Inflammatory macrophage treated with lipopolysaccharide for 4 hours (primary cell): ENCODE measurements at places on chromosomes 3 and 15.
A peak's percentile ranks its signal among the peaks of the same experiment; 100 is the strongest.

DNA sequence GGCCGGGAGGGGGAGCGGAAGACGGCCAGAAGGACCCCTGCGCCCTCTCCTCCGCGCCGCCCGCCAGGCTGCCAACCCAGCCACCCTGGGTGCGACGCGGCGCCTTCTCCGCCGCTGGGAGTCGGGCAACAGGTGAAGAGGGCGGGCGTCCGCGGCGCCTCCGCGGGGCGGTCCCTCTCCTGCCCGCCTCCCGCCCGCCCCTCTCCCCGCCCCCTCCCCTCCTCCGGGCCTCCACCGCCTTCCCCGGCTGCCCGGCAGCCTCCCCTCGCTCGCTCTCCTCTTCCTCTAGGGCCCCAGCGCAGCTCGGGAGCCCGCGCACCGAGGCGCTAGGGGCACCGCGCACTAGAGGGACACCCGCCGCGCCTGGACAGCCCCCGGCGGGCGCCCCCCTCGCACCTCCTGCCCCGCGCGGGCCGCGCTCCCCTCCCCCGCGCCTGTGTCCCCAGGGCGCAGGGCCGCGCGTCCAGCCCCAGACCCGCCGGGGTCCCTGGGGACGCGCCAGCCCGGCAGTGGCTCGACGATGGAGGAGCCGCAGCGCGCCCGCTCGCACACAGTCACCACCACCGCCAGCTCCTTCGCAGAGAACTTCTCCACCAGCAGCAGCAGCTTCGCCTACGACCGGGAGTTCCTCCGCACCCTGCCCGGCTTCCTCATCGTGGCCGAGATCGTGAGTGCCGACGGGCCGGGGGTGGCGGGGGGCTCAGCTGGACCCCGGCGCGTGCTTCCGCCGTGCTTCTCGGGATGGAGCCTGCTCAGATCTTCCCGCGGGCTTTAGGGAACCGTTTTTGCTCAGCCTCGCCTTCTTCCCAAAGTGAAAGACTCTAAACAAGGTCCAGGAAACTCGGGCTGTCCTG is at the start of gene CMTM8:
CMTM8 (plus strand) TSS at position 228 of the 854 bp plus-strand sequence; CDS start at position 521, 293 bp downstream.
- DNase-seq = peak; percentile 56

GRCh38 chr15:40510201-40510600 is 39.4 kb downstream of the CHST14 start:
- no peak for DNase-seq

DNA sequence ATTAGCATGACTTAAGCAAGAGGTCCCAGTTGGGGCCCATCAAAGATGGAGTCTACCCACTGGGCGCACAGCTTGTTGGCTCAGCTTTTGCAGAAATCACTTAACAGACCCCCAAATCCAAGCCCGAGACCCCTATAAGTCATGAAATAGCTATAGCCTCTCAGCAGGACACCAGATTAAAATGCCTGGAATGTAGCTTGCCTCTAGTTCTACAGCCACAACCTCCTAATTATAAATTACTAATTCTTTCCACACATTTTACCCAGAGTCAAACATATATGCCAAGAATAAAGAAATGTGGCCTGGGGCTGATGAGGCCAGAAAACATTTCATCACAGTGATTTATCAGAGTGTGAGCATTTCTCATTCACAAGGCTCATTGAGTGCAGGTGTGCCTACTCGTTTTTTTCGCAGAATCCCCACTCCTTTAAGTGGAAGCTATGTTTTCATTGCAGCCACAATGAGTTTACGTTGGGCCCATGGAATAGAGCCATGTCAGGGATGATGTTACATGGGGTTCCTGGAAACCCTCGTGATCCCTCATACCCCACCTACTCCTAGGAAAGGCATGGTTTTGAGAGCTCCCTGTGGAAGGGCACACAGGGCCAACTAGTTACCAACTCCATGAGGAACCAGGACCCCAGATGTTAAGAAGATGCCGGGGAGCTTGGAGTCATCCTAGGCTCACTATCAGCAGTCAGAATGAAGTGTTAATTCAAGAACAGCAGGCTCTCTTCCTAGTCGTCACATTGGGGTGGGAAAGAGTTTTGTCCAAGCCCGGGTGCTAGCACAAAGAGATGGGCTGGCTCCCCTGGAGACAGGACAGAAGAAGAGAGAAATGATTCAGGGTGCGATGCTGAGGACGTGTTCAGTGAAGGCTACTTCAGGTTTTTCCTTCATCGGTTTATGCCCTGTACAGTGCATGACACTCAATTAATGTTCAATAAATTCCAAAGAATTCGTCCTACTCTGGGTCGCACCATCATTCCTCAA is 90.2 kb upstream of the ABHD17C start:
- no peak for DNase-seq

DNA sequence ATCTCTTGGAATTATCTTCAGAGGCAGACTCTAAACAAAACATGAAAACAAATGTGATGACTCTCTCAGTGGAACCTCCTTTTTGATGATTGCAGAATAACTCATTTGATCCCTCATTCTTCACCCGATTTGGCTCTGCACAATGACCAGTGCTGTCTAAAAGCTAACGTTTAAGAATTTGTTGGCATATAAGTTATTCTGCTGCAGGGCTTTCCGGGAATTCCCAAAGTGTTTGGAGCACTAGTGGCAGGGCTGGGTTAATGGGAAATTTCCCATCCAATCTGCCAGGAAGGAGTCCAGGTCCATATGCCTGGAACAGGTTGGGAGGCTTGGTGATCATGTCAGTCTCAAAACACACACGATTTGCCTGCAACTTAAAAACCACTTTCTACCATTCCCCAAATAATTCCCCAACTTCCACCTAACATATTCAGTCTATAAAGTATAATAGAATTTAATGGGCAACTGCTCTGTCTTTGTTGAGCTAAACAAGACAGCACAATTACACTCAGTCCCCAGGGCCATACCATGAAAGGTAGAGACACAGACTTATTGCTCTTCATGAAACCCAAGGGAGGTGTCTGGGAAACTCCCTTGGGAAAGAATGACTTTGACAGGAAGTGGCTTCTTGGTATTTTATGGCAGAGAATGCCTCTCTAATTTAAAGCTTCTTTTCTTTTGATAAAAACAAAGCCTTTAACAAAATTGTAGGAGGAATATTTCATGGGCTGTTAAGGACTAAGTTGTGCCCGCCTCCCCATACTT is 38.0 kb downstream of the ARRDC4 start:
- DNase-seq = no peak

DNA sequence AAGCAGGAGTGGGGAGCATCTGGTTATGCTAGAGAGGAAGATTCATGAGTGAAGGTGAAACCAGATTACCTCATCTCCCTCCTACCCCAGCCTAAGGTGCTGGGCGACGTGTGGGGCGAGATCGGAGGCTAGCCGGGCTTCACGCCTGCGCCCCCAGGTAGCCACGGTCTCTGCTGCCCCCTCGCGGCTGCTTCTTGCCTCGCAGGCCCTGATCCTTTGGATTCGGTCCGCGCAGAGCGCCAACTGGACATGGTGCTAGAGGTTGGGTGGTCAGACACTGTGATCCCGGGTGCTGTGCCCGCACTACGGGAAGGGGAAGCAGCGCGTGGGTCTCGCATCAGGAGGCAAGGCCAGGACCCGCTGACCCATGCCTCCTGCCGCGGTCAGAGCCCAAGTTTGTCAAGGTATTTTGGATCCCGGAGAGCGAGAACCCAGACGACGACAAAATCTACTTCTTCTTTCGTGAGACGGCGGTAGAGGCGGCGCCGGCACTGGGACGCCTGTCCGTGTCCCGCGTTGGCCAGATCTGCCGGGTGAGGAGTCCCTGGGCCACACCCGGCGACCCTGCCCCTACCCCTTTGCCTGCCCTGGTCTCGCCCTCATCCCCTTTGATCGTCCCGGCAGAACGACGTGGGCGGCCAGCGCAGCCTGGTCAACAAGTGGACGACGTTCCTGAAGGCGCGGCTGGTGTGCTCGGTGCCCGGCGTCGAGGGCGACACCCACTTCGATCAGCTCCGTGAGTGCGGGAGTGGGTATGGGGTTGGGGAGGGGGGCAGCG is 4.2 kb downstream of the SEMA3B start:
- peak; percentile 76 for DNase-seq

- no peak for DNase-seq
These were observed 565.4 kb downstream of the ROBO2 start for GRCh38 chr3:77605308-77605707.

GRCh38 chr3:182323126-182323700 is 470.1 kb upstream of the ATP11B start:
- no peak for DNase-seq

DNA sequence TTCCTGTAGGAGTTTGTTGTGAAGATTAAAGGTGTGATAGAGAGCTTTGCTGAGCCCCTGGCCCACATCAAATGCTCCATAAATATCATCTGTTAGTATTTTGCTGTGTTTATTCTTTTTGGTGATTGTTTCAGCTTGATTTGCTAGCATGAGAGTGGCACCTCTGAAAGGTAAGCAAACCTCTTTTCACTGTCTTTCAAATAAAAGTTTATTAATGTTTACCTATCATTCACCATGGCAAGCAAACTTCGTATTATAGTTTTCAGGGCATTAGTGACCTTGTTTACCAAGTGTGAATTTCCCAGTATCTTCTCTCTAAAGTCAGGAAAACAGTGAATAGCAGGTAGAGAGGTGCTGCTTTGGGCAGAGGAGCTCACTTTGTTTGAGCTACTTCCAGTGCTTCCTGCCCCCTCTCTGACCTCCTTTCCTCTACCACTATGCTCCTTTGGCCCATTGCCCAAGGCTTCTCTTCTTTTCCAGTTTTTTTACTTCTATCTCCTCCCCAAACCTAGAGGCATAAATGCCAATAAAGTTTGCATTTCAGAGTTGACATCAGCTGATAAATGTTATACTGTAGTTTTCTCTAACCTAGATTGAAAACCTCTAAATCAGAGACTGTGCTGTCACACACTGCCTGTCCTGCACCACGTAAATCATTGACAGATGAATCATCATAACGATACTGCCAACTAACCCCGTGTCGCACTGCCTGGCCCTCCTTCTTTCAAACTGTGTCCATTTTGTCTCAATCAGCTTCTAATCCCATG is 569.0 kb downstream of the TUSC7 start:
- DNase-seq = no peak

- no peak for DNase-seq
These were observed 204.7 kb downstream of the UACA start for GRCh38 chr15:70558406-70559264.

DNA sequence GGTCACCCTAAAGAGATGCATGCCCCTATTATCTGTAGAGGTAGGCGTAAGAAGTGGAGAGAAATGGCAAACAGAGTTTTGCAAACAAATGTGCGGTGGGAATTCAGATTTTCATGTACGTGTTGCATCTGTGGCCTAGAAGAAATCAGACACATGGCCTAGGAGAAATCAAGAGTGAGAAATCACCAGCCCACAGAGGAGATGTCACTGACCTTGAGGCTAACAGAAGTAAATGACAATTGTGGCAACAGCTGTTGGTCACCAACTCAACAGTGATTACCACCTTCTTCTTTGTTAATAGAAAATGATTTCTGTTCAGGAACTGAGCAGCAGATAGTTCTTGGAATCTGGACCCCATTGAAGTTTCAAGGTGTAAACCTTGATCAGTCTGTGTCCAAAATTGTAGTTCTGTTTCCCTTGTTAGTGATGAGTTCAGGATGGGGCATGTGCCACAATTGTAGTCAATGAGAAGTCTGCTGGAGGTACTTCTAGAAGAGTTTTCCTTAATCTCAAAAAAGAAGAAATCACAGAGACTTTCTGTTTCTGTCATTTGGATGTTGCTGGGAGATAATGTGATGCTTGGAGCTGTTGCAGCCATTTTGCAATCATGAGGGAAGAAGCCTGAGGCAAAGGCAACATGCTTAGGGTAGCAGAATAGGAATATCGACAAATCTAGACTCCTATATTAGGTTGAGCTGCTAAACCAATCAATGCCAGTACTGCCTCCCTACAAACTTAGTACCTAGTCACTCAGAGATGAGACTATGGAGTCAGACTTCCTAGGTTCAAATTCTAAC is 34.3 kb upstream of the RFTN1 start:
- peak; percentile 71 for DNase-seq

DNA sequence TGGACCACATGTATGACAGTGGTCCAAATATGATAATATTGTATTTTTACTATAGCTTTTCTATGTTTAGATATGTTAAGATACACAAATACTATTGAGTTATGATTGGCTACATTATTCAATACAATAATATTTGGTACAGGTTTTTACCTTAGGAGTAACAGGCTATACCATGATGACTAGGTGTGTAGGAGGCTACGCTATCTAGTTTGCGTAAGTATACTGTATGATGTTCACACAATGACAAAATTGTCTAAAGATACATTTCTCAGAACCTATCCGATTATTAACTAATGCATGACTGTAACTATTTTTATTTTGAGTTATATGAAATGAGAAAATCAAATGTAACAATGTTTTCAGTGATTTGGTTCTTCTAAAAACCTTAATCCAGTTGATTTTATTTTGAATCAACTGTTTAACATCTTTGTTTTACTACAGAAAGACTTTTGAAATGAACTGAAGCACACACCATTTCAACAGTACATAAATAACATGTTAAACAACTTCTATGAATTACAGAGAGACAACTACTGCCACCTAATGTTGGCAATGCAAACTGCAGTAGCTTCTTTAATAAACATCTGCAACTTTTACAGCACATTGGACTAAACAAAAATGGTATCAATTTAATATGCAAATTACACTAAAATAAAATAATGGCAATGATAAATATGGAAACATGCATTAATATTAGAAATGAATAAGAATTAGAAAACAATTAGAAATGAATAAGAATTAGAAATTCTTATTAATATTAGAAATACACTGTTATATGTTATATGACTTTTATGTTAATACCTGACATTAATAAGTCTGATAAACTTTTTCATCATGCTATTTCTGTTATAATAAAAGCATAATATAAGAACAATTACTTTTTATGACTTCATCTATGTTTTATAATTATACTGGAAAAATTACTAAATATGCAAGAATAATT is 255.7 kb downstream of the MBNL1 start:
- peak; percentile 76 for DNase-seq

- no peak for DNase-seq
These were observed 57.7 kb downstream of the GASK1A start for GRCh38 chr3:43036621-43037423.

DNA sequence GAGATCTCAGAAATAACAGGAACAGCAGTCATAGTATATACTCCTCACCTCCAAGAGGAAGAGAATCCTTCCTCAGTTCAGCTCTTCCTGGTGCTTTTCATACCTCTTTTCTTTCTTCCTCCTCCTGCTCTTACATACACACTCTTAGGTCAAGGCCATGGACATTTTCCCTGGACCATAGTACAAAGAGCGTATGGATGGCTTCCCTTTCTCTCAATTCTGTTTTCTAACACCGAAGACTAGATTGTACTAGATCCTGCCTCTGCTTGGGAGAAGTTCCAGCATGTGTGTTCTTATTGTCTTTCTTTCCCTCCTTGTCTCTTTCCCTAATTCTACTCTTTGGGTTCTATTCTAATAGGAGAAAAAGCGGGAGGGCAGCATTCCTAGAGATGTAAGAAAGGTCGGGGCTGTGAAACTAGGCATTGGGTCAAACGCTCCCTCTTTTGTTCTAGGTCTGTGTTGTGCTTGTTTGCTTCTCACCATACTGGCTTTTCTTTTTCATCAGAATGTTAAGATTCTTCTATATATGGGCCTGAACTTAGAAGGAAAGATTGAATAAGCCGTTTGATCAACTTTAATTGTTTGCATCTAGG is 77.4 kb downstream of the VPS8 start:
- DNase-seq = no peak
